ENCODE measurements at places on chromosomes 1 and 21. TPM values are rescaled to one million over a fixed set of nuclear protein-coding genes. Genes with fewer than 3 reads are reported as not detected.
A peak's percentile ranks its signal among the peaks of the same experiment; 100 is the strongest.

TMEM53 gene
- 6.1 TPM for total RNA-seq

DNA sequence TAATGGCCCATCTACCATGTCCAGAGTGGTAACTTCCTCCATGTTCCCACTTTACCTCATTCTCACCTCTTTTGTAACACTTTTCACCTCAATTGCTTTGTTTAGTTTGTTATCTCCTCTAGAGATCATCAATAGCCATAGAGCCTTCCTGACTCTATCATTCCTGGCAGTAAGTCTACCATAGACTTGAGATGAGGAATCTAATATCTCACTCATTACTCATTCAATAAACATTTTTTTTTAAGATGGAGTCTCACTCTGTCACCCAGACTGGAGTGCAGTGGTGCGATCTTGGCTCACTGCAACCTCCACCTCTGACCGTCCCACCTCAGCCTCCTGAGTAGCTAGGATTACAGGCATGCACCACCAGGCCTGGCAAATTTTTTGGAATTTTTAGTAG lies 7.1 kb downstream of the NMNAT2 start:
- DNase-seq: peak; percentile 24

DNA sequence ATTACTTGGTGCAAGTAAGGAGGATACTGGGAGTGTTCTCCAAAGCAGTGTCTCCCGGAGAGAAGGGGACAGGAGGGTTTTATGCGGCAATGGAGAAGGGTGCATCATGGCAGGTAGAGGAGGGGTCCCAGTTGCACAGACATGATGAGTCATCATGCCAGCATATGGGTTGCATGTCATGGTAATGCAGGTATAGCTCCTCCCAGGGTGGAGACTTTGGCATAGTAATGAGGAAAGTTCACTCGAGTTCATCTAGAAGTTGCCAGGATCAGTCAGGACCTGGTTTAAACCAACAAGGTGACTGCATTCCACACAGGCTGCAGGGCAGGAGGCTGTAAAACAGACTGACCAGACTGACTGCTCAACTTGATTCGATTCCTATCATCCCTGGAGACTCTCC lies 355.7 kb upstream of the DUSP10 start:
- DNase-seq: peak; percentile 72

DNA sequence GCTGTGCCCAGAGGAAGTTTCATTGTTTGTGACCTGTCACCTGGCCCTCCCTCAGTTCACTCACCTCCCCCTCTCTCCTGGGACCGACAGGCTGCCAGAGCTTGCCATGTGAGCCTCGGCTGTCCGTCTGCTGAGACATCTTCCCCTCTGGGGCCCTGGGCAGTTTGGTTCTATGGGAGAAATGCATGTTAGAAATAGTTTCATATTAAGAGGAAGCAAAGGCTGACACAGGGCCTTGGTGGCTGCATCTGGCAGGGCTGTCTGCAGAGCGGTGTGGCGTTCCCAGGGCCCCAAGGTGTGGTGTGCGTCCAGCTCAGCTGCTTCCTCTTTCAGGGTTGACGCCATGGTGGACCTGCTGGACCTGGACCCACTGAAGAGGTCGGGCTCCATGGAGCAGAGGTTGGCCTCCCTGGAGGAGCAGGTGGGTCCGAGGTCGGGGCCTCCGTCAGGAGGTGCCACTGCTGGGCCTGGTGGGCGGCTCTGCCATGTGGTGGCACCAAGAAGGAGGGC lies 31.9 kb upstream of the LRRC3 start:
- DNase-seq: no peak

DNA sequence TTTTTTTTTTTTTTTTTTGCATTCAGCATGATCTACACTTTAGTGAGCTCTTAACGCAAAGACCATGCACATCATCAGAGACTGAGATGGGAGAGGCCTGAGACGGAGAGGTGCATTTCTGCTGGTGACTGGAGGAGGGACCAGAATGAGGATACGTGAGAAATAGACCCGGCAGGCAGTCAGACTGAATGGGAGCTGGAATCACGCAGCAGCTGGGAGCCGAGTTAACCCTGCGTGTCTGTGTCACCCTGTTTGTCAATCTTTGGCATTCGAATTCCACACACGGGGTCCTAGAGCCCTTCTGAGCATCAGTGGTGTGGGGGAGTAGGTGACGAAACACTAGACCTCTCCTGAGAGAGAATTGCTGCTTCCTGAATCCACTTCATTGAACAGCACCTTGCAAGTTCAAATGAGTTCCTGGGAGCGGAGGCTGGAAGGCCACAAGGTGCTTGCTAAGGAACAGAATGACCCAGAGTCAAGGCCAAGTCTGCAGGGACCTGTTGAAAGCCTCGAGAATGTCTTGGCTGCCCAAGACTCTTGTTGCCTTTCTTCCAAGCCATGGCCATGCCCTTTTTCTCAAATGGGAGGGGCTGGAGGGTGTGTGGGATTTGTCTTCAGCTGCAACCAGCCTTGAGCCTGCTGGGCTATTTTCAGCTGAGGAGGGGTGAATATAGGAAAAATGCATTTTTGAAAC lies 123.3 kb downstream of the CNIH3 start:
- DNase-seq: no peak

DNA sequence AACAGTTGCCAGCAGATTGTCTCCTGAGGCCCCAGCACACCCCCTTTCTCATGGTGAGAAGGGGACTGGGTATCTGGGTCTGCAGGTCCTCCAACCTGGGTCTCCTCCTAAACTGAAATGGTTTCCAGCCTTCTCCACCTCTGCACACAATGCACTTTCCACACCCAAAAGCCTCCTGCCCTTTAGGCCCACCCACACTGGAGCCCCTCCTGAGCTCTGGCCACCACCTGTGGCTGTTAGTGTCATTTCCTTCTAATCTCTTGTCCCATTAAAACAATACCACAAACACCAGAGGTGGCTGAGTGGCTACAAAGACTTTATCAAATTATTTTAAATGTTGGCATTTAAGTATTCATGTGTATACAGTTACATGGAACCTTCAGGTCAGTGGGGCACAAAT lies 11.5 kb downstream of the GPR3 start:
- DNase-seq: no peak

DNA sequence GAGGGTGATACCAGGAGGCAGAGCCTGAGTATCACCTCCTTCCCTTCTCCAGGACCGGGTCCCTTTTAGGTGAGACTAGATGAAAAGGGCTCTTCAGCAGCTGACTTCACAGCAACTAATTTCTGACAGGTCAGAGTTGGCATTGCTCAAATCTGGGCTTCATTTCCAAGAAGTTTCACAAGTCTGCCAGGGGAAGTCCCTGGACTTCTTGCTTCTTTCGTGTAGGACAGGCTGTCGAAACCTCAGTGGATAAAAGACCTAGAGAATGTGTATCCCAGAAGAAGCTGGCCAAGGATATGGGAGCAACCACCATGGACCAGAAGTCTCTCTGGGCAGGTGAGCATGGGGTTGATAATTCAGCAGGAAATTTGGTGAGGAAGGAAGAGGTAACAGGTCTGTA lies at the start of gene CHI3L2:
CHI3L2 (plus strand) TSS at position 280 of the 400 bp plus-strand sequence; CDS start at position 297, 17 bp downstream.
- no peak for DNase-seq

SPRR4 gene
- total RNA-seq: not detected

CD84 gene
- total RNA-seq: not detected

DNA sequence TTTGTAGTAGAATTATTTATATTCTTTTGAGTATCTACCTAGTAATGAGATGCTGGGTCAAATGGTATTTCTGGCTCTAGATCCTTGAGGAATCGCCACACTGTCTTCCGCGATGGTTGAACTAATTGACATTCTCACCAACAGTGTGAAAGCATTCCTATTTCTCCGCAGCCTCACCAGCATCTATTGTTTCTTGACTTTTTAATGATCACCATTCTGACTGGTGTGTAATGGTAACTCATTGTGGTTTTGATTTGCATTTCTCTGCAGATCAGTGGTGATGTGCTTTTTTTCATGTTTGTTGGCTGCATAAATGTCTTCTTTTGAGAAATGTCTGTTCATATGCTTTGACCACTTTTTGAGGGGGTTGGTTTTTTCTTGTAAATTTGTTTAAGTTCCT lies 15.3 kb upstream of the IL23R start:
- no peak for DNase-seq

- no peak for DNase-seq
These were observed 37.3 kb upstream of the SIPA1L2 start for GRCh38 chr1:232667094-232667777.

GRCh38 chr1:41842993-41843755 lies 75.5 kb downstream of the HIVEP3 start:
- peak; percentile 40 for DNase-seq

- DNase-seq: no peak
These were observed 99.8 kb downstream of the PTGER3 start for GRCh38 chr1:70947835-70948234.

LMX1A gene
- not detected for total RNA-seq

DNA sequence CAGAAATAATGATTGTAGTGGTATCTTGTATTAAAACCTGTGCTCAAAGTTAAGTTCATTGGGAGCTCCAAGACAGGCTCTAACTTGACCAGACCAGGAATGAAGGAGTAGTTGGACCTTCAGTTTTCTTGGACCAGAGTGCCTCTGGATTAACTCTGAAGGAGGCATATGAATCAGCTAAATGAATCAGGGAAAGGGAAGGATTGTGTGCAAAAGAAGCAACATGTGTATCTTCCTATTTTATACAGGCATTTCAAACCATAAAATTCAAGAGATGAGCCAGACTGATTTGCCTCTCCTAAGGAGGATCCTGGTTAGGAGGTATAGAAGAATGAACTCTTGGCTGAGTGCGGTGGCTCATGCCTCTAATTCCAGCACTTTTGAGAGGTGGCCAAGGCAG lies 71.4 kb downstream of the CC2D1B start:
- DNase-seq: peak; percentile 79

REN gene
- 0.26 TPM for total RNA-seq

GRCh38 chr1:9292361-9293240 lies at the start of gene SPSB1:
Gene SPSB1, plus strand, starts transcription at chr1:9292894. Its CDS starts 62,998 bp downstream, at chr1:9355892.
- peak; percentile 48 for DNase-seq

- DNase-seq: no peak
These were observed 22.6 kb downstream of the TNFRSF8 start for GRCh38 chr1:12085643-12086260.

LAD1 gene
- 220 TPM for total RNA-seq

- DNase-seq: peak; percentile 90
These were observed 70.4 kb upstream of the UBE2U start for GRCh38 chr1:64133036-64133435.

DNA sequence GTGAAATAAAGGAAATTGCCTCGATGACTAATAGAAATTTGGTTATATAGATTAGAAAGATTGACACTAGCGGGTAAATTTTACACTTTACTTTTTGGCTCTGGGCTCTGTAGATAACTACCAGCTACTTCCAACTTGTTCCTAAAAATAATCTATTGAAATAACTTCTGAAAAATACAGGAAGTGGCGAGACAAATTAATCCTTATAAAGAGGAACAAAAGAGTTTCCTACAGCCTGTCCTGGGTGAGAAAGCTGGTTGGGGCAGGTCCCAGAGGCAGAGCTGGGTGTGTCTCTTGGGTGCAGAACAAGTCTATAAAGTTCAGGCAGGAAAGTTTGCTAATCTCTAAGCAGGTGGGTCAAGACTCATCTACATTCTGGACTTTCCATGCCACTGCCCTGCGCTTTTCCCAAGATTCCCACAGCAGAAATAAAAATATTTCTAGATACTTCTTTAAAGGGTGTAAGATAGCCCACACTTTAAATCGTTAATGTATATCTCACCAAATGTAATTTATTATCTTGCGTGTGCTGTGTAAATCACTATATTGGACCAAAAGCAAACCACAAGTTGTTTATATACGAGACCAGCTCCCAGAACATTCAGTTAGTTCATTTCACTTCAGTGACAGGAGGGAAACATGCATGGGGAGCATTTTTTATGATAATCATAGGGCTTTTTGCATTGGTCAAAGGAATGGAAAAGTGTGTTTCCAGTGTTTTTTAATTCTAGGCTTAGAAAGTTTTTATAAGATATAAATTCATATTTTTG lies 70.1 kb upstream of the NRIP1 start:
- peak; percentile 52 for DNase-seq

TOMM40L gene
- 10.8 TPM for total RNA-seq

GRCh38 chr1:14740016-14740415 lies 141.5 kb downstream of the KAZN start:
- no peak for DNase-seq

FCRL2 gene
- total RNA-seq: not detected

RNF115 gene
- 8.4 TPM for total RNA-seq

ZFP69B gene
- total RNA-seq: 1.6 TPM

SEMA4A gene
- 16.9 TPM for total RNA-seq

GRCh38 chr1:21277180-21277579 lies 13.1 kb downstream of the ECE1 start:
- no peak for DNase-seq

GRCh38 chr1:30908316-30908695 lies 252 bp downstream of the SDC3 start:
- DNase-seq: no peak

SH2D1B gene
- 0.13 TPM for total RNA-seq

JAM2 gene
- not detected for total RNA-seq

DNA sequence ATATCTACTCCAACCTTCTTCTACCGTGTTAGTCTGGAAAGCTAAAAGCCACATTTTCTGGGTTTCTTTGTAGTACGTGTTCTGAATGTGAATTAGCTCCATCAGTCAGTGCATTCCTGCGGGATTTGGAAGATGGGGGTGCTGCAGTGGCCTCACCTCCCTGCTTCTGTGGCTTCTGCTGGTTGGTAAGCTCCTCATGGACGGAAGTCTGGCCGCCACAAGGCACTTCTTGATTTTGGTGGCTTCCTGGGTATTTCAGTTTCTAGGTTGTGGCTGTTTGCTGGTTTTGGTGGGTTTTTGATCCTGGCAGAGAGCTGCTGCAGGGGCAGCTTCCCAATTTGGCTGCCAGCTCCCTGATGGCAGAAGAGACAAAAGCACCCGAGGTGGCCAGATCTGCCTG lies 20.9 kb upstream of the TACSTD2 start:
- no peak for DNase-seq

DNA sequence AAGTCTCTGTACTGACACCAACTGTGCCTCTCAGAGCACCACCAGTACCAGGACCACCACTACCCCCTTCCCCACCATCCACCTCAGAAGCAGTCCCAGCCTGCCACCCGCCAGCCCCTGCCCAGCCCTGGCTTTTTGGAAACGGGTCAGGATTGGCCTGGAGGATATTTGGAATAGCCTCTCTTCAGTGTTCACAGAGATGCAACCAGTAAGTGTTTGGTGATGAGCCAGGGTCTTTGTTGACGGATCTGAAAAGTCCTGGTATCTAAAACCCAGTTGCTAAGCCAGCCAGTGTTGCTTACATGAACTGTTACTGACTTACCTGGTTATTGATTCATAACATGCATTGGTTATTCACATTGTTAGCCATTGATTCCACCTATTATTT lies 1.1 kb downstream of the C1orf56 start:
- peak; percentile 40 for DNase-seq

CELF3 gene
- not detected for total RNA-seq

PALMD gene
- 4.7 TPM for total RNA-seq

RBM11 gene
- total RNA-seq: 0.26 TPM

ARHGEF19 gene
- total RNA-seq: 6.1 TPM

RIPPLY3 gene
- total RNA-seq: not detected

WDR64 gene
- not detected for total RNA-seq

- peak; percentile 64 for DNase-seq
These were observed 606.5 kb upstream of the CAMK1G start for GRCh38 chr1:208977012-208977411.

DNA sequence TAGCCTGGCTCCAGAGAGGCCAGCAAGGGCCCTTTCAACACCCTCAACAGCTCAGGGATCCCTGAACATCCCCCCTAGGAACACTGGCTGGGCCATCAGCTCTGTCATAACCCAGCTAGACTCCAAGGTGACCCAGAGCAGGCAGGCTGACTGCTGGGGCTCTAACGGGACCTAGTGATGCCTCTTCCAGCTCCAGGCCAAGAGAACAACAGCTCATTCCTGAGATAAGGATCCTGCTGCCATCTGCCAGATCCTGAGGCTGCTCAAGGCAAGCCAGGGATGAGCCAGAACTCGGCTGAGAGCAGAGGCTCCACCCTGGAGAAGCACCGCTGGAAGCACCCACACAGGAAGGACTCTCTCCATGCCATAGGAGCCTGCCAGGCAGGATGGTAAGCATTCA lies 2.0 kb downstream of the VSIG8 start:
- no peak for DNase-seq
